ENCODE measurements at places on chromosomes 11 and 22.

- DNase-seq = no peak
These were observed 1.6 kb downstream of the BRD1 start for GRCh38 chr22:49825944-49826602.

DNA sequence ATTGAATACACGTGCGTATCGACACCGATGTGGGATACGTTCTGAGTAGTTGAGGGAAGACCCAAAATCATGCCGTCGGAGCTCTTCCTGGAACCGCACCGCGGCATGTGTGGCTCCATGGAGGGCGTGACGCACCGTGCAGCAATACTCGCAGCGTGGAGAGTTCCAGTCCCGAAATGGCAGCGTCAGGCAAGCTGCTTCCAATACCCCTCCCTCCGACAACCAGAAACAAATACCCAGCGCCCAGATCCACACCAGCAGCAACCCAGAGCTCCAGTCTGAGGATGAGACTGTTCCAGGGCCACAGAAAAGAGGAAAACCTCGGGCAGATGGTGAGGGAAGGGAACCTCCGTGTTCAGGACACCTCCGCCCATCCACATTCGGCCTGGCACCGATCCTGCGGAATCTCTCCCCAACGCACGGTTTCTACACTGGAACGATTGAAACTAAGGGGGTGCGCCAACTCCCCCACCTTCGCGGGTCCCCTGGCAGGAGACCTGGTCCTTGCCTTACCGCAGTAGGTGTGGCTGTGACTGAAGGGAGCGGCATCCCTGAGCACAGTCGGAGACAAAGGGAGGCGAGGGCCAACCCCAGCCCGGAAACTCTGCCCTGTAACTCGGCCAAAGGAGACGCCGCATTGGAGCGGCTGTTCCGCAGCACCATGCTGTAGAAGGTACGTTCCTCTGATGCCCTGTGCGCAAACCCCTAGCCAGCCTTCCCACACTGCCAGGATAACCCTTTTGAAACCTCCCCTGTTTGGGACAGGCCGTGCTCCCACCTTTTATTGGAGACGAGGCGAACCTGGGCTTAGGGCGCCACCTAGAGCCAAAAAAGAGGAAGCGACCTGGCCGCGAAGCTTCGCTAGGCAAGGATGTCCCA is 28.2 kb downstream of the DBX1 start:
- no peak for DNase-seq

- no peak for DNase-seq
These were observed 41.7 kb downstream of the BRD1 start for GRCh38 chr22:49785841-49786471.

DNA sequence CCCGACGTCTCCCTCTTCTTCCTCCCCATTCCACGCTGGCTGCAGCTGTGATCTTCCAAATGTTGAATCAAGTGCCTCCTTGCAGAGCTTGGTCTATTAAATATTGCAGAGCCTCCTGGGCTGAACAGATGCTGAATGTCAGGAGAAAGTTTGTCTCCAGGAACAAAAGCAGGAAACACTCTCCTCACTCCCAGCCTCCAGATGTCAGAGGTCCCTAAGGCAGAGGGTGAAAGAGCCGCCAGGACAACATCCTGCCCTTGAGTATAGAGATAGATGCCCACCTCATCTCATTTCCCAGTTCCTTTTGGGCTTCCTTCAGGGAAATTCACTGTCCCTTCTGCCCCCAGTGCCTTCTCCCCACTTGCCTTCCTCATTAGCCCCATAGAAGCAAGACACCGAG is 40.8 kb upstream of the IGSF9B start:
- DNase-seq = no peak

DNA sequence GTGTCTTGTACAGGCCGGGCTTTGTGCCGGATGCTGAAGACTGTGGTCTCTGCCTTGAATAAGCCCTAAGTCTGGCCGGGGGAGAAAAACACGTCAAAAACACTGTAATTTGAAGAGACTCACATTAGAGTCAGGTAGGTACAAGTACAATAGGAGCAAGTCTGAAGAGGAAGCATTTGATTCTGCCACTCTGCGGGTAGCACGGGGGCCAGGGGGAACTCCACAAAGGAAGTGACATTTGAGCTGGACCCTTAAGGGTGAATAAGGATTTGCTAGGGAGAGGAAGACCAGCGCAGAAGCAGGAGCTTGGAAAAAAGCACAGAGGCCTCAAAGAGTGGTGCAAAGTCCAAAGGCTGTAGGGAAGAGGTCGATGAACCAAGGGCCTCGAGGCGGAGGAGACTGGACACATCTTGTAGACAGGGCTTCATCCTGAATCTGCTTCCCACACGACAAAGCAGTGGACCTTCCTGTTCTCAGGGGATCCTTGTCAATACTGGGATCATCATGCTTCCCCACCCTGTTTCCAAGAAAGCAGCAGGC is 38.7 kb downstream of the BUD13 start:
- DNase-seq = no peak

DNA sequence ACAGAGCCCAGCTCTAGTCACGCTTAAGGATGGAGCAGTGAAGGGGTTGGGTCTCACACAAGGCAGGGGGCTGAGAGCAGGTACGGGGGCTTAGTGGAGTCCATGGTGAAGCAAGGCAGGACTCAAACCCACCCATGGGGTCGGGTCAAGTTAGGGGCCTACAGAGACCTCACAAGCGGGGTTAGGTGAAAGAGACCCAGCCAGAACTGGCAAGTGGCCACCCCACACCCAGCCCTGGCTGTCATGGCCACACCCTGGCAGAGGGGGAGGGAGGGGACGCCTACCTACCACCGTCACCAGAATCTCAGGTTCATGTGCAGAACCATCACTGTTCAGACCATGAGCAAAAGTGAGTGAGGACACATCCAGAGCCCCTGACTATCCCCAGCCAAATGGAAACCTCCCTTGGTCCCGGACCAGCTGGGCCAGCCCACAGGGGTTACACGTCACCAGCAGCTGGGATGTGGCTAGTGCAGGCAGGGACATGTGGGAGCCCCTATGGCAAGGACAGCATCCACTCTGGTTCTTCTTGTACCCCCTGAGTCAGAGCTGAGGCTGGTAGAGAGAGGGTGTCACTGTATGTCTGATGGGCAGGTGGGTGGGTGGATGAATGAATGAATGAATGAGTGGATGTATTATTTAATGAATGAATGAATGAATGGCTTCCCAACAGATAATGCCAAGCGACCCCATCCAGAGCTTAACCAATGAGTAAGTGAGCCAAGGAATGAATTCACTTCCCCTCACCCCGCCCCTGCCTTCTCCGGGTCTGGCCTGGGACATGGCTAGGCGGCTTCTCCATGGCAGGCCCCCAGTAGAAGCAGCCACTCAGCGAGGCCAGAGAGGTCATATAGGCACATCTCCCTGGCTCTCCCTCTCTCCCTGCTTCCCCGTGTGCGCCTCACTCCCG is 681.6 kb downstream of the TBC1D22A start:
- no peak for DNase-seq

- DNase-seq = peak; percentile 7
These were observed 193.2 kb upstream of the PLET1 start for GRCh38 chr11:112453601-112454577.

- DNase-seq = no peak
These were observed 88.6 kb downstream of the RTL6 start for GRCh38 chr22:44409211-44409973.

DNA sequence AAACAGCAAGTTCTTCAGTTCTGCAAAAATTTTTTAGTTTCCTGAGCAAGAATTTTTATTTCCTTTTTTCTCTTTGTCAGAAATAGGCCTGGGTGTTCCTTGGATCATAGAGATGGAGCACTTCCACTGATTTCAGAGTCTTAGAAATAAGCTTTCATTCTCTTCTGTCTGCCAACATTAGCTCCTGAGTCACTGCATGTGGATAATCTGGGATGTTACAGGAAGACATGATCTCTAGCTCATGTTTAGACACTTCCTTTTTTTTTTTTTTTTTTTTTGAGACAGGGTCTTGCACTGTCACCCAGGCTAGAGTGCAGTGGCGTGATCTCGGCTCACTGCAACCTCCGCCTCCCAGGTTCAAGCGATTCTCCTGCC is 13.2 kb upstream of the TMEM218 start:
- no peak for DNase-seq

GRCh38 chr22:48551716-48552268 is 1275.9 kb downstream of the BRD1 start:
- no peak for DNase-seq

DNA sequence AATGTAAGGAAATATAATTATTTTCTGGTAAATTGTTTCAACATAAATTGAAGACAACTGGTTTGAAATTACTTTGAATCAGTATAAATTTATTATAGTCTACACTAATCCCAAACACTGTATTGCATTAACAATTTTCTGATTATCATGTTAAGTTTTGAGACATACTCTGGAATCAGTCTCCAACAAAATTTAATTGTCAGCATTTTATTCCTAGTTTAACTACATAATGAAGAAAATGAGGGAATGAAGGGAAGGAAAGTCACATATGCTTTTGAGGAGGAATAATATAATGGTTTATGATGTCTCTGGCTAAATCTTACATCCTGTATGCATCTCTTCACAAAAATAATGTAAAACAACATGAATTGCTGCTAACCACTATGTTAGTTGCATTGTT is 14.2 kb downstream of the OR52E1 start:
- no peak for DNase-seq

- DNase-seq = no peak
These were observed 6.4 kb downstream of the DGKZ start for GRCh38 chr11:46353698-46354097.

DNA sequence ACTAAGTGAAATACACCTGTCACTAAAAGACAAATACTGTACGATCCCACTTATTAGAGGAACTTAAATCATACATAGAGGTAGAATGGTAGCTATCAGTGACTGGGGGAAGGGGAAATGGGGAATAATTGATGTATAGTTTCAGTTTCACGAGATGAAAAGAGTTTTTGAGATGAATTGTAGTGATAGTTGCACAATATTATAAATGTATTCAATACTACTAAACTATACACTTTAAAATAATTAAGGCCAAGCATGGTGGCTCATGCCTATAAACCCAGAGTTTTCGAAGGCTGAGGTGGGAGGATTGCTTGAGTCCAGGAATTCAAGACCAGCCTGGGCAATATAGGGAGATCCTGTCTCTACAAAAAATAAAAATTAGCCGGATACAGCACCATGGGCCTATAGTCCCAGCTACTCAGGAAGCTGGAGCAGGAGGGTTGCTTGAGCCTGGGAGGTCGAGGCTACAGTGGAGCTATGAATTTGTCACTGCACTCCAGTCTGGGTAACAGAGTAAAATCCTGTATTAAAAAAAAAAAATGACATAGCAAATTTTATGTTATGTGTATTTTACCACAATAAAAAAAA is 40.4 kb downstream of the SERPIND1 start:
- DNase-seq = no peak

GRCh38 chr22:45631140-45631840 is 40.3 kb upstream of the ATXN10 start:
- no peak for DNase-seq

- DNase-seq = no peak
These were observed 9.1 kb downstream of the LTBP3 start for GRCh38 chr11:65549096-65549495.

GRCh38 chr11:61129639-61130523 is 27.6 kb downstream of the CD5 start:
- DNase-seq = no peak

DNA sequence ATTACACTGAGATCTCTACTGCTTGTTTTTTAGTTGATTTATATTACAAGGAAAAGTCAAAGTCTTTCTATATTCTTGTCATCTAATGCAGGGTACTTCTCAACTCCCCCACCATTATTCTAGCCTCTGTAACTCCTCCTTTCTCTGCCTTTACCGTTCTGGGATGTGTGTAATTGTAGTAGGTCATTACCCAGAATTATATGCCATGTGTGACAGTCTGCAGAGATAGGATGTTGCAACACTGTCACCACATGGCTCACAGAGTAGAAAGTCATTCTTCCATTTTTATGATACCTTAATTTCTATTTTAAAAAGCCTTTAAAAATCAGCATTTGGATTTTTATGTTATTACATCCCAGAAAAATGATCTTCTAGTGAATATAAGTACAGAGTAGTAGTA is 32.7 kb downstream of the ZNF143 start:
- DNase-seq = no peak

All from NCI-H1048 (cell line).